EL (cell line): ENCODE measurements at places on chromosomes 16 and 17.

DNA sequence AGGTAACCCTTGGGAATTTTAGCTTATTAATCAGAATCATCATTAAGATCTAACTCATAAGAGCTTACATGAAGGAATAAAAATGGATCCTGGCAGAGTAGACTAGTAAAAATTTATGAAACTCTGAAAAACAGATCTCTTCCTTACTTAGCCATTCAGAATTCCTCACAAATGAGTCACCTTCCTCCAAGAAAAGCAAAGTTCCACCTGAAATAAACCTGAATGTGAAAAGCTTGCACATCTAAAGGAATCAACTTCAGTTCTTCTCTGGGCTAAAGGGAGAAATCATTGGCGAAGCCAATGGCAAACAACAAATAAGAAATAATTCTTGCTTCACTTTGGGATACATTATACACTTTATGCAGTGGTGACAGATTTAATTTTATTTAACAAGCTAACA lies 22.7 kb downstream of the MYO1D start:
- DNase-seq, result no peak

- peak; percentile 61 for DNase-seq
These were observed 195.2 kb downstream of the MAP2K6 start for GRCh38 chr17:69609473-69610305.

- DNase-seq, result no peak
These were observed 4.3 kb upstream of the KSR1 start for GRCh38 chr17:27451906-27452305.

GRCh38 chr17:81803728-81804558 lies at the start of gene GCGR:
Gene GCGR (plus strand): TSS chr17:81804150. CDS start chr17:81809019, 4,869 bp downstream.
- no peak for DNase-seq

- DNase-seq, result peak; percentile 21
These were observed 615 bp downstream of the PRPSAP1 start for GRCh38 chr17:76353004-76353598.

GRCh38 chr17:17180141-17180603 lies 26.0 kb downstream of the PLD6 start:
- DNase-seq, result no peak

DNA sequence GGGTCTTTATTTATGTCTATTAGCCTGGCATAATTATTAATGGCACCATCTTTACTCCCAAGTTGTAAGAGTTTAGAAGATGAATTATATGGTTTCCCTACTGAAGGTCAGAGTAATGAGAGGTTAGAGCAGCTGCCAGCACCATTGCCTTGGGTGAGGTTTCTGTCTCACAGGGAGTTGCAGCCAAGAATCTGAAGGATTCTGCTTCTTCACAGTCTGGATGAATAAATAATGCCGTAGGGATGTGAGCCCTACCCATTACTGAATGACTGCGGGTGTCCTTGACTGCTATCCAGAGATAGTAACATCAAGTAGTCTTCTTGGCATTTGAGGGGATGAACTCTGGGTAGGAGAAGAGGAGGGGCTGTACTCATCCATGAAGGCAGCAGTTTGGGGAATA lies 52.8 kb upstream of the SMIM36 start:
- no peak for DNase-seq

DNA sequence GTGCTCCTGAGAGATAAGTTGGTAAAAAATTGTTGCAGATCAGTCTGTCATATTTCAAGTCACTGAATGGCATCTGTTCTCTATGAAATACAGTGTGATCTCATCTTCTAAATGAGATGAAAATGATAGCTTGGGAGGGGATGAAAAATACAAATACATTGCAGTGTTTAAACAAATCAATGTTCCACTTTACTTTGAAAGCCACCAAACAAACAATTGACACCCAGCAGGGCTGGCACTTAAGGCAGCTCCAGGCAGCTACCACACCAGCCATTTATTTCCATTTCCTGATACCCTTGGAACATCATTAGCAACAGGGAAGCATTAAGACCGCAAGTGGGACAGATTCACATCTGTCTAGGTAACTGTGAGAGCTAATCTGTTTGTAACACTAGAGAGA lies 827.6 kb upstream of the KIF2B start:
- no peak for DNase-seq

DNA sequence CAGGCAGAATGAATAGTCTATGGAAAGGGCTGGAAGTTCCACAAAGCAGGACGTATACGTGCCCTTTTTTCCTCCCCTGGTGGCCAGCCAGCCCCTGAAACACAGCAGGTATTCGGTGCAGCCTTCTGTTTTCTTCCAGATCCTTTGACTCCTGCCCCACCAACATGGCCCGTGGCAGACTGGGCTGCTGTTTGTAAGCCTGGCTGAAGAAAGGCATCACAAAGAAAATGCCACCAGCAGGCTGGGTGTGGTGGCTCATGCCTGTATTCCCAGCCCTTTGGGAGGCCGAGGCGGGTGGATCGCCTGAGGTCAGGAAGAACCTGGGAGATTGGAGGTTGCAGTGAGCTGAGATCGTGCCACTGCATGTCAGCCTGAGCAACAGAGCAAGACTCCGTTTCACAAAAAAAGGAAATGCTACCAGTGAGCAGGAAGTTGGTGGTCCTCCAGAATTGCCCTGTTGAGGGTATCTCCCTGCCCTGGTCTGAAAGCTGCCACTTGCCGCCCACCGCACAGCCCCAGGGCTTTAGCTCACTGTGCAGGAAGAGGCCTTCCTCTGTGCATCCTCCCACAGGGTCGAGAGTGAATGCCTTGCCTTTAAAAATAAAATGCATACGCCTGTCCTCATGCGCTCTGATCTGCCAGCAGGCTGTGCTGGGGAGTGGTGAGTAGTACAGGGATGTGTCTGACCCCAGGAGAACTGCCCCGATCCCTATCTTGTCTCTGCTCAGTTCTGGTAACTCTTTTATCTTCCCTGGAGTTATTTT lies 587.7 kb downstream of the MAF start:
- DNase-seq, result no peak

- no peak for DNase-seq
These were observed 63.7 kb downstream of the RPH3AL start for GRCh38 chr17:288802-289356.

- peak; percentile 33 for DNase-seq
These were observed 200.5 kb downstream of the ZFHX3 start for GRCh38 chr16:72847187-72848027.

GRCh38 chr16:75648265-75649076 lies 898 bp downstream of the TERF2IP start:
- peak; percentile 73 for DNase-seq

GRCh38 chr16:21708533-21709115 lies 44.9 kb downstream of the OTOA start:
- peak; percentile 63 for DNase-seq
